Suprapubic skin (tissue), 4 donors: ENCODE measurements at places on chromosomes 12 and 14.

- no peak overlapping the region for H3K27ac ChIP-seq
- H3K36me3 ChIP-seq, result no peaks in the 10 kb centered on the region
- DNase-seq, result no peak
These were observed 20.2 kb upstream of the P2RX7 start for GRCh38 chr12:121112496-121112895.

- DNase-seq, result no peak
- no peak overlapping the region for H3K4me3 ChIP-seq
- no peak overlapping the region for H3K27ac ChIP-seq
- no peaks in the 10 kb centered on the region for H3K27me3 ChIP-seq
- no peaks in the 10 kb centered on the region for H3K36me3 ChIP-seq
- H3K4me1 ChIP-seq, result peaks cover 3% of the 10 kb centered on the region
These were observed 5.9 kb downstream of the RNASE8 start for GRCh38 chr14:21063479-21063878.

DNA sequence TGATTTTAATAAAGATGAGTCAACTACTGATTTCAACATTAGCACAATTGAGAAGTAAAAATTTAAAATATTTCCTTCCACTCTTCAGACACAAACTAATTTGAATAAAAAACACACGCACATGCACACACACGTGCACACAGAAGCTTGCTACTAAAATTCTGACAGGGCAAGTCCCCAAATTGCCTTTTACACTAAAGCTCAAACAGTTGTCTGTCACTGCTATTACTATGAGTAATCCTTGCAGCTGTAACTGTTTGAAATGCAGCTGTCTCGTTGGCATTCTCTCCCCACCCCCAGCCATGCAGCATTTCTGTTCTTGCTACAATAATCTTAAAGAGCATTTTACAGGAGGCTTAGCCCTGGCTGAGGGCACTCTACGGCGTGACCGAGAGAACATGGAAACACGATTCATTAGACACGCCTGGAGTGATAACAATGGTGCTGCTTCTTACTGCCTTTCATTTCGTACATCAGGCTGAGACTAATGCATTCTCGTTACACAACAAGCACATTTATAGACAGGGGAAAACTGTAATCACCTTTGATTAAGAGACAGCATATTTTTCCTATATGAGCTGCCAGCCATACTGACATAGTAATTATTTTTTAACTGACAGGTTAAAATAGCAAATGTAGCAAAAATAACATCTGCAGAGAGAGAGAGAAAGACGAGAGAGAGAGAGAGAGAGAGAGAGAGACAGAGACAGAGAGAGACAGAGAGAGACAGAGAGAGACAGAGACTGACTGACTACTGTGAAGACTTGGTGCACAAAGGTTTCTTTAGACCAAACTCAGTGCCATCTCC lies 153.8 kb downstream of the MED13L start:
- H3K27ac ChIP-seq, result peak overlapping the region; percentile 27
- no peaks in the 10 kb centered on the region for H3K27me3 ChIP-seq
- DNase-seq, result no peak
- peaks cover 73% of the 10 kb centered on the region for H3K4me1 ChIP-seq

DNA sequence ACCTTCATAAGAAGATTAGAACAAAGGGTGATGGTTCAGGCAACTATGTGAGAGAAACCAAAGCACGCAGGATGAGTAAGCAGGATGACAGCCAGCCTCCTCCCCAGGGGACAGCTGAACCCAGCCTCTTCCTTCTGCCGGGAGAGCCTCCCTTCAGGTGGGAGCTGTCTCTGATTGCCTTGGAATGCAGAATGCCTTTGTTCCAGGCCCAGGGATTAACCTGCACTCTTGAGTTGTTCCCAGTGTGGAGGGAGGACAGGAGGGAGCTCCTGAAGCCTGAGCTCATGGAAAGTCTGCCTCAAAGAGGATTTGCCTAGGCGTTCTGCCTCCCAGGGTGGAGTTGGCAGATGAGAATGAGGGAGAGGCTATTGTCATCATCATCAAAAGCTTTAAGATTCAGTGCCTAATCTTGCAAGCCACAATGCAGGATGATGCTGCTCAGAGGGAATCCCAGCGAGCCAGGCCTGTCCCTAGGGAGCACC lies 3.6 kb upstream of the KRT6A start:
- no peaks in the 10 kb centered on the region for H3K36me3 ChIP-seq
- peaks cover 43% of the 10 kb centered on the region for H3K4me1 ChIP-seq
- peaks cover 1% of the 10 kb centered on the region for H3K27me3 ChIP-seq
- no peak overlapping the region for H3K4me3 ChIP-seq
- H3K27ac ChIP-seq, result peak overlapping the region; percentile 88
- DNase-seq, result no peak

DNA sequence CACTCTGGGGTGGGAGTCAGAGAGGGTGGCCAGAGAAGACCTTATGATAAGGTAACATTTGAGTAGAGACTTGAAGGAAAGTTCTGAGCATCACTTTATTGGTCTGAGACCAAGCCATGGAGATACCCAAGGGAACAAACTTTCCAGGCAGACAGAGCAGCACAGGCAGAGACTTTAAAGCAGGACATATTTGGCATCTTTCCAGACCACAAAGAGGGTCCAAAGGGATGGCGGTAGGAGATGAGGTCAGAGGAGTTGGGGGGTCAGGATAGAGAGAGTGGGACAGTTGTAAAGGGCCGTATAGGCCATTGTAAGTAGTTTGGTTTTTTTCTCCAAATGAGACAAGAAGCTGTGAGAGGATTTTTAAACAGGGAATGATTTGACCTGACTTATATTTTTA lies 344.4 kb downstream of the SEC23A start:
- H3K36me3 ChIP-seq, result no peaks in the 10 kb centered on the region

GRCh38 chr14:50750323-50750722 lies 80.6 kb downstream of the NIN start:
- no peak for DNase-seq
- H3K27me3 ChIP-seq, result no peaks in the 10 kb centered on the region
- no peaks in the 10 kb centered on the region for H3K4me1 ChIP-seq
- H3K4me3 ChIP-seq, result no peak overlapping the region

DNA sequence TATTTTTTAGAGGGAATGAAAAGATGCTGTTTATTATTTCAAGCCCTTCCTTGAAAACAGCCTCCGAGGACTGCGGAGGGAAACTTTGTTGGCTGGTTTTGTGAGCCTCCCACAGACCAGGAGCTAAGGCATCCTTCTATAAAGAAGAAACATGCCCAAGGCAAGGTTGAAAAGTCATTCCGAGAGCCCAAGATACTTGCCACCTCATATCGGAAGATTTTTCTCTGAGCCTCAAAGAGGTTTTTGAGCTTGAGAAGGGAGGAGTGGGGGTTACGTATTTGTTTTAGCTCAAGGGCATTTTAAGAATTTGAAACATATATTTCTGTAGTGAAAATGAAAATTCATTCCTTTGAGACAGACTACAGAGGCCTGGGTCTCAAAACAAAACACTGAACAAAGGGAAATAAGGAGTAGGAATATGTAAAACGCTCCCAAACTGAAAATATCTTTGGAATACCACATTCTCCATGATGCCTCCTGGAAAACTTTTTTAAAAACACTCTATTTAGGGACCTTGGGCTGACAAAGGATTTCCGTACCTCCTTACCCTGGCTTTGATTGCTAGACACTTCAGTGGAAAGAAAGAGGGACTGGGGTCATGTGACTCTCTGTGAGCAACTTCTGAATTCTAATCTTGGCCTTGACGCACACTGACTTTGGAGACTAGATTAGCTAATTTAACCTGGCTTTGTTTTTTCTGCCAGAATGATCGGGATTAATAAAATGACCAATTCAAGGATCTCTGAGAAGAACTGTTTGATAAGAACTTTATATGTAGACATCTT lies 180.9 kb downstream of the SRGAP1 start:
- no peak overlapping the region for H3K4me3 ChIP-seq
- no peak for DNase-seq
- H3K27ac ChIP-seq, result no peak overlapping the region
- no peaks in the 10 kb centered on the region for H3K36me3 ChIP-seq
- no peaks in the 10 kb centered on the region for H3K4me1 ChIP-seq

DNA sequence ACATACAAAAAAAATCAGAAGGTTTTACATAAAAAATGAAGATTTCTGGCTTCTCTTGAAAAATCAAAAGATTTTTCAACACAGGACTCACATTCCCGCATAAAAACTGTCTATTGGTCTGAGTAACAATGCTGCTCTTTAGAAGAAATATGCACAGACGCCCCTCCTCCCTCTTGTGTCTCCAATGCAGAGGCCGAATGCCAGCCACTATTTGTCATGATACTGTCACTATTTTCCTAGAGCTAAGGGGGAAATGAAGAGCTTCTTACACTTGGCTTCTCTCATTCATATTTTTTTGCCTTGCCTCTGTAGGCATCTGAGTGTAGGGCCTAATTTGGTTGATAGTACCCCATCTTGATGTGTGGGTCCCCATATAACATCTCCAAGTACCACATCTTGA lies 98.0 kb downstream of the BBS10 start:
- no peak overlapping the region for H3K4me3 ChIP-seq
- H3K27ac ChIP-seq, result no peak overlapping the region
- H3K27me3 ChIP-seq, result no peaks in the 10 kb centered on the region
- H3K36me3 ChIP-seq, result no peaks in the 10 kb centered on the region
- DNase-seq, result no peak

GRCh38 chr14:98961191-98961590 lies 310.8 kb downstream of the BCL11B start:
- no peak for DNase-seq
- no peaks in the 10 kb centered on the region for H3K36me3 ChIP-seq
- H3K4me1 ChIP-seq, result peaks cover 42% of the 10 kb centered on the region
- H3K4me3 ChIP-seq, result no peak overlapping the region
- no peaks in the 10 kb centered on the region for H3K27me3 ChIP-seq
- no peak overlapping the region for H3K27ac ChIP-seq

- DNase-seq, result no peak
- no peak overlapping the region for H3K27ac ChIP-seq
- no peaks in the 10 kb centered on the region for H3K4me1 ChIP-seq
- H3K36me3 ChIP-seq, result no peaks in the 10 kb centered on the region
These were observed 50.2 kb upstream of the SMCO2 start for GRCh38 chr12:27396216-27396815.
